Stimulated activated CD4-positive, alpha-beta T cell treated with anti-CD3 and anti-CD28 coated beads, Interleukin-4, amount 100 ng/mL, for 1 hour (primary cell): ENCODE measurements at places on chromosomes 6 and 20.

DNA sequence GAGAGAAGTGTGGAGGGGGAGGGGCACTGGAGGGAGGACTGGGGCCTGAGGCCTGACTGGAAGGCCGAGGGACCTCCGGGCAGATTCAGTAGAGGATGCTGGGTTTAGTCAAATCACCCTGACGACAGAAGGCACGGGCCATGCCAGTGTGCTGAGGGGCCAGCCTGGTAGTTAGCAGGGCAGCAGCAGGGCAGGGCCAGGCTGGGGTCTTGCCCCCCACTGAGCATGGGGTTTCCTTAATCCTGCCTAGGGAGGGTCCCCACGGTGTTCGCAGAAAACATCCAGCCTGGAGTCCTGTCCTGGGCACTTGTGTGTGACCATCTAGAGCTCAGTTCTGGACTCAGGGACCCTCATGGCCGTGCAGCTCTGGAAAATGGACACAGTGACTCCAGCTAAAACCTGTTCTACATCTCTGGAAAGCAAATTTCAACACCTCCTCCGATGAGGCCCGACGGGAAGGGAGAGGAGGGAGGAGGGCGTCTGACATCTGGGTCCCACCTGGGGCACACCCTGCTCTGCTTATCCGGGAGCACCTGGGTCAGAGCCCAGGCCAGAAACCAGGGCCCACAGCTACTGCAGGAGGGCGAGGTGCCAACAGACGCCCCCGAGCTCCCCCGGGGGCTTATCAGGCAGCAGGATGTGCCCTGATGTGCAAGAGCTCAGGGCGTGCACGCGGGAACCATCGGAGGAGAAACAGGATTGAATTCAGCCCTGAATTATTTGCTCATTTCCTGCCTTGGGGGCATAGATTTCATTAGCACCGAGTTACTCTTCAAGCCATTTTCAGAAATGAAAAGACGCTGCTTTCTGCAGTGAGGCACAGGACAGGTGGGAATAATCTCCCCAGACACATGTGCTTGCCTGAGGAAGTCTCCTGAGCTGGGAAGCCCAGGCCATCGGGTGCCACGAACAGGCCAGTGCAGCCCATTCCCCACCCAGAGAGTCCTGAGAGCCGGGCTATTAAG is 78.0 kb upstream of the MPC1 start:
- DNase-seq = no peak

- no peak for DNase-seq
These were observed 28.7 kb upstream of the PI16 start for GRCh38 chr6:36925809-36926208.

GRCh38 chr20:63658749-63659187 is 656 bp downstream of the RTEL1 start:
- DNase-seq = no peak

GRCh38 chr6:112802144-112802543 is 455.0 kb downstream of the RFPL4B start:
- no peak for DNase-seq

GRCh38 chr20:10596710-10597121 is 77.1 kb downstream of the JAG1 start:
- no peak for DNase-seq

DNA sequence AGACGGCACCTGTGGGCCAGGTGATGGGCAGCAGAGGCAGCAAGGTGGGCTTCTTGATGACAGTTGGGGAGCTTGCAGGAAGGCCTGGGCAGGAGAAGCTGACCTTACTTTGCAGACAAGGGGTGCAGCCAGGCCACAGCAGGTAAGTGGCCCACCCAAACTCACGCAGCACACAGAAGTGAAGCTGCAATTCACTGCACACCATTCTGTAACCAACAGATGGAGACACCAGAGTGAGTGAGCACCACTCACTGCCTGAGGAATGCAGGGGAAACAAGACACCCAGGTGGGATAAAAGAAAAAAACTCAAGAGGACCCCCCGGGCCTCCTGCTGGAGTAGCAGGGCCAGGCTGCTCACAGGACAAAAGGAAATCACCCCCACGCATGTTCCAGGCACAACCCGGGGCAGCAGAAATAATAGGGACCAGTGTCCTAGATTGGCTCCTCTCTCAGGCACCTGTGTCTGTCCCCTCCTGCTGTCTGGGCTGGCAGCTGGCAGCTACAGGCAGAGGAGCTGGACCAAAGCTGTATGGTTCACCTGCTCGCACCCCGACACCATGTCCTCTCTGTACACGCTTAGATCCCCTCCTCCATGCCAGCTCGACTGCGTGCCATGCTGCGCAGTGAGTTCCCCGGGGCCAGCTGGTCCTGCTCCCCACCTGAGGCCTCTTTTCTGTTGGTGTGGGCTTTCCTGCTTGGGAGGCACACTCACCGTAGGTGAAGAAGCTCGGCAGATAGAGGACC is 4.9 kb downstream of the MTCH1 start:
- DNase-seq = no peak

GRCh38 chr6:101344885-101345284 is 48.6 kb upstream of the GRIK2 start:
- no peak for DNase-seq

- no peak for DNase-seq
These were observed 457.0 kb downstream of the EPM2A start for GRCh38 chr6:145278163-145278807.

DNA sequence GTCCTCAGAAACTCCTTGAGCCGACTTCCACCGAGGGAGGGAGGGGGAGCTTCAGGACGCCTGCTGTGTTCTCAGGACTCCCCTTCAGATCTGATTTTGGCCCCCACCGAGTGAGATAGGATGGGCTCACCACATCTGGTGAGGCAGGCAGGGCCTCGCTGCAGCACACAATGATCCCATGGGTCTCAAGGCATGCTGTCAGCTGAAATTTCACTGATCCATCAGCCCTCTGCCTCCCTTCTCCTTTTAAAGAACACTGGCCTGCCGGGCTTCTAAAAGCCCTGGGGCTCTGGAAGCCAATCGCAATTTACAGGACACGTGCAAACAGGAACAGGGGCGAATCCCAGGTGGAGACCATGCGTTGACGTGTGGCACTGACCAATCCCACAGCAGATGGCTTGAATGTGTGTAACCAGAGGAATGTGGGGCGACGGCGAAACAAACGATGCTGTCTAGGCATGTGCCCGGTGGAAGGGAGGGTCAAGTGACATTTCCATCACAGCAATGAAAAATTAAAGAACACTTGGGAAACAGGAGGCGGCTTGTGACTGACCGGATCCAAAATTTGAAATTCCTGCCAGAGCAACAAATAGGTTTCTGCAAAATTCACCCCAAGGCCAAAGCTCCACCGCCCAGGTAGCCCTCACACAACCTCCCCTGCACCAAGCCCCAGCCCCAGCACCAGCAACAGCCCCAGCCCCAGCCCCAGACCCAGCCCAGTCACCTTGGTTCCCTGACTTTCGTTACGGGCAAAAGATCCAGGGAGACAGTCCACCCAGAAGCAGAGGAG is 167.1 kb upstream of the ZNF337 start:
- no peak for DNase-seq

DNA sequence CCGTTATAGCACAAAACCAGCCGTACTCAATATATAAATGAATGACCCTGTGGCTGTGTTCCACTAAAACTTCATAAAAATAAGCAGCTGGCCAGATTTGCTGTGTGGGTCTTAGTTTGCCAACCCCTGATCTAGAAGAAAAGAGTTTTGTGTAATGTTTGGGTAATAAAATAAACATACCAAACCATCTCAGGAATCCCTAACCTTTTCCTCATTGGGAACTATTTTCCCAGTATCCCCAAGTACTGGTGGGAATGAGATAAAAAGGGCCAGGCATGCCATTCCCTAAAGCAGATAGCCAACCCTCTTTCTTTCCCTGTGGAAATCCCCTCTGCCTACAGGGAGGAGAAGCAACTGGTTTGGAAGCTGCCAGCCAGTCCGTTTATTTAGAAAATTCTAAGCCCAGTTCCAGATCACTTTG is 169.1 kb upstream of the AKAP12 start:
- DNase-seq = no peak

GRCh38 chr20:47577314-47577713 is 75.6 kb downstream of the NCOA3 start:
- DNase-seq = no peak

DNA sequence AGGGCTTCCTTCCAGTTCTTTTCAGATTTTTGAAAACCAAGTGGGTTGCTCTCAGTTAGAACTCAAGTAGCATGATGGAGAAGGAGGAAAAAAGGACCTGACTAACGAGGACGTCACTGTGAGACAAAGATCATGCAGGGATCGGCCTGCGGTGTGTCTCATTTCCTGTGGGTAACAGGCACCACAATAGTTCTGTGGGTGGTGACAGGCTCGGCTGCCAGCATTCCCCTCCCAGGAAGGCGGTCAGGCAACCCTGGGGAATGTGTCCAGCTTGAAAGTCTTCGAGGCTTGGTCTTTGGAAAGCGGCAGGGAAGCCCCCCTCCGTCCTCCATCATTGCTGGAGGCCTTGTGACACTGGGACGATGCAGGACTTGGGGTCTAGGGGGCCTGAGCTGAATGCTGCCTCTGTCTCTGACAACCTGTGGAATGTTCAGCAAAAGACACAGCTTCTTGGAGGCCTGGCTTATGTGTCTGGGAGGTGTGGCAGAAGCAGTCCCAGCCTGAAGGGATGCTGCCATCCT is 121.0 kb downstream of the BCAS1 start:
- peak; percentile 62 for DNase-seq

- DNase-seq = no peak
These were observed 742 bp downstream of the TBCC start for GRCh38 chr6:42745083-42745639.

DNA sequence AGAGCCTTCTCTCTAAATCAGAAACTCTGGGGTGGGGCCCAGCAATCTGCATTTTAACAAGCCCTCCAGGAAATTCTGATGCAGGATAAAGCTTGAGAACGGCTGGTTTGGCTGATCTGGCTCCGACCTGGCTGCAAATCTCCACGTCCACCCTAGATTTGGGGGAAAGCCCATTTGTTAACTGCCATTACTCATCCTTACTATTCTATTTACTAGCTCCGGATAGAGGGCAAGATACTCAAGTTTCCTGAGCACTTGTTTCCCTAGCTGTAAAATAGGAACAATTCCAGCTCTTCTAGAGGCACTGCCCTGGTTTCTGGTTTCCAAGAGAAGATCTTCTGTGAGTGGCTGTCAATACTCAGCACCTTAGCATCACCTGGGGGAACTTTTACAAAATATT is 44.4 kb downstream of the DAAM2 start:
- no peak for DNase-seq
